ENCODE measurements at places on chromosomes 13 and 19.
A peak's percentile ranks its signal among the peaks of the same experiment; 100 is the strongest.

DNA sequence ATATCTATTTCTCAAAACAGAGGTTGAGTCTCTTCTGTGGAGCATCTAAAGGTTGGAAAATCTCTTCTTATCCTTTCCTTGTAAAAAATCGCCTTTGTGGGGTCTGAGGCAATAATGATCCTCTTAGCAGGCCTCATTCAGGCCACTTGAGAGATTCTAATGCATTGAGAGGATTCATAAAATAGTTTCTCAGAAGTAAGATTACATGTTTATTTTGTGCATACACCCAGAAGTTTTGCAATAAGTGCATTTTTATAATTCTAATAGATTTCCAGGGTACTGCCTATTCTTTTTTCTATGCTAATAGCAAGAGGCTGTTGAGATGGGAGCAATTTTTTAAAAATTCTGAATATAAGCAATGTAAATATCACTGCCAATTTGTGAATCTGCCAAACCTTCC, 342.2 kb upstream of the KLF12 start:
- H3K4me3 ChIP-seq, result no peak overlapping the region
- no peaks in the 10 kb centered on the region for H3K27me3 ChIP-seq
- H3K36me3 ChIP-seq, result no peaks in the 10 kb centered on the region

- DNase-seq, result no peak
- no peak overlapping the region for H3K4me3 ChIP-seq
- H3K4me1 ChIP-seq, result no peaks in the 10 kb centered on the region
- no peaks in the 10 kb centered on the region for H3K27me3 ChIP-seq
- H3K27ac ChIP-seq, result no peak overlapping the region
These were observed 66.7 kb downstream of the KATNAL1 start for GRCh38 chr13:30240608-30241007.

DNA sequence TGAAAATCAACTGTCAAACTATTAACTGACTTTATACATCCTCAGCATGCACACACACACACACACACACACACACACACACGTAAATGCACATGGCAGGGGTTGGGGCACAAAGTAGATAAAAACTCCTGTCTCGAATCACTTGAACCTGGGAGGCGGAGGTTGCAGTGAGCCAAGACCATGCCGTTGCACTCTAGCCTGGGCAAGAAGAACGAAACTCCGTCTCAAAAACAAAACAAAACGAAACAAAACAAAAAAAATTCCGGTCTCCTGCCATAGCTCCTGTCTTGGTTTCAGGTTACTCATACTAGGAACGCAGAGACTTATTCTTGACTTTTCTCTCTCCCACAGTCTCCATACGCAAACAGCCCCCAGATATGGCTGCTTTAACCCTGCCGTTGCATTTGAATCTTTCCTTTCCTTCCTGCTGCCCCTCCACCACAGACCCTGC, 148.9 kb downstream of the SHISA2 start:
- peaks cover 5% of the 10 kb centered on the region for H3K4me1 ChIP-seq
- H3K27me3 ChIP-seq, result no peaks in the 10 kb centered on the region
- no peaks in the 10 kb centered on the region for H3K36me3 ChIP-seq

GRCh38 chr13:53781941-53782340, 753.3 kb downstream of the OLFM4 start:
- peak overlapping the region; percentile 34 for H3K4me3 ChIP-seq
- H3K27ac ChIP-seq, result no peak overlapping the region
- no peaks in the 10 kb centered on the region for H3K36me3 ChIP-seq
- no peaks in the 10 kb centered on the region for H3K27me3 ChIP-seq
- no peaks in the 10 kb centered on the region for H3K4me1 ChIP-seq

DNA sequence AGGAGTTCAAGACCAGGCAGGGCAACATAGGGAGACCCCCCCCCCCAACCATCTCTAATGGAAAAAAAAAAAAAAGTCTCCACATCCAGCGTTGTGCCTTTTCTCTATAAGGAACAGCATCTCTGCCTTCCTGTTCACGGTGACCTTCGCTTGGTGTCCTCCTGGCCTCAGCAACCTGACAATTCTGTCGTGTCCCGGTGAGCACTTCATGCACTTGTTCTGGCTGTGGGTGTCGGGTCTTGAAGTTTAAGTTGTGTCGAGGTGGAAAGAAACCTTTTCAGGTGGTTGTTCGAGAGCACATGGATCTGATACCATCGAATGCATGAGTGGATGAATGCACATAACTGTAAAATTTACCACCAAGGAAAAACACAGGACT, 594 bp downstream of the ZNF559 start:
- DNase-seq, result no peak
- no peaks in the 10 kb centered on the region for H3K4me1 ChIP-seq
- H3K36me3 ChIP-seq, result peaks cover 28% of the 10 kb centered on the region
- no peak overlapping the region for H3K27ac ChIP-seq
- peak overlapping the region; percentile 68 for H3K4me3 ChIP-seq

GRCh38 chr13:40564342-40565001, 102.0 kb downstream of the FOXO1 start:
- H3K27ac ChIP-seq, result no peak overlapping the region
- no peak overlapping the region for H3K4me3 ChIP-seq
- no peak for DNase-seq
- no peaks in the 10 kb centered on the region for H3K27me3 ChIP-seq

All from neural progenitor cell (in vitro differentiated cells).